ENCODE measurements at places on chromosomes 4 and X.
A peak's percentile ranks its signal among the peaks of the same experiment; 100 is the strongest.

GRCh38 chr4:94491322-94491721 lies 39.6 kb downstream of the PDLIM5 start:
- DNase-seq = no peak

DNA sequence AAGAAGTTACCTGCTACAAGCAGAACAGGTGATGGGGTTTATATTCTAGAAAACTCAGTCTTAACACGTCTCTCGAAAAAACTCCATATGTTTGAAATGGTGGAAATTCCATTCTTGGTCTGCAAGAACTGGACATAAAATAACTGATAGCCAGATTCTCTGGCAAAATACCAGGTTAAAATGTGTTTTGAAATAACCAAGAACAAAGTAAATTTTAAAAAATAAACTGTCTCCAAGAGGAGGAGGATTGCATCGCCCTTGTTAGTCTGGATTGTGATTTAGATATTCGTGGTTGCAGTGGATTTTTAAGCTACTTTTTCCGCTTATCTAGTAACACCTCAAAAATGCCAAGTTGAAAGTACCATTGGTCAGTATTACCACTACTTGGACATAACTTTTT lies 40.8 kb downstream of the CENPU start:
- DNase-seq = no peak

- peak; percentile 31 for DNase-seq
These were observed 737 bp downstream of the FGF2 start for GRCh38 chr4:122827258-122827878.

GRCh38 chr4:93897559-93897958 lies 69.0 kb downstream of the ATOH1 start:
- no peak for DNase-seq
